ENCODE measurements at places on chromosomes 4 and X.

DNA sequence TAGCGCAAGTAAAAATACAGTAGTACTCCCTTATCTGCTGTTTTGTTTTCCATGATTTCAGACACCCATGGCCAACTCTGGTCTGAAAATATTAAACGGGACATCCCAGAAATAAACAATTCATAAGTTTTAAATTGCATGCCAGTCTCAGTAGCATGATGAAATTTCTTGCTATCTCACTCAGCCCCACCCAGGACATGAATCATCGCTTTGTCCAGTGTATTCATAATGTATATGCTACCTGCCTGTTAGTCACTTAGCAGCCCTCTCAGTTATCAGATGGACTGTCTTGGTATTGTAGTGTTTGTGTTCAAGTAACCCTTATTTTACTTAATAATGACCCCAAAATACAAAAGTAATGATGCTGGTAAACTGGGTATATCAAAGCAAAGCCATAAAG is 158.2 kb upstream of the DDIT4L start:
- peak; percentile 71 for DNase-seq

DNA sequence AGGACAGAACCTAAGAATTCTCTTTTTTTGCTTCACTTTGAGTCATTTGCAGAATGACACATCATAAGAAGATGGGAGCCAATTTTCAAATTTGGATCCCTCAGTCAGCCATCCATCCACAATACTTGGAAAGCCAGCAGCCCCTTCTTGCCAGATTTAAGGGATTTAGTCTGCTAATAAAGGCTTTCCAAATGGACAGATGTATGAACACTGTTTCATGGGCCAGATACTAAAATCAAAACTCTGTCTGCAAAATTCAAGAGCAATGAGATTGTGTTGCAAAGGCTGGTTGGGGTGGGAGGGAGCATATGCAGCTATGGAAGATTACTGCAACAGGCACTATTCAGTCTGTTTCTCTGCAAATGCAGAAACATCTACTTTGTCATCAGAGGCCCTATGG is 37.7 kb upstream of the KCNIP4 start:
- DNase-seq: no peak

DNA sequence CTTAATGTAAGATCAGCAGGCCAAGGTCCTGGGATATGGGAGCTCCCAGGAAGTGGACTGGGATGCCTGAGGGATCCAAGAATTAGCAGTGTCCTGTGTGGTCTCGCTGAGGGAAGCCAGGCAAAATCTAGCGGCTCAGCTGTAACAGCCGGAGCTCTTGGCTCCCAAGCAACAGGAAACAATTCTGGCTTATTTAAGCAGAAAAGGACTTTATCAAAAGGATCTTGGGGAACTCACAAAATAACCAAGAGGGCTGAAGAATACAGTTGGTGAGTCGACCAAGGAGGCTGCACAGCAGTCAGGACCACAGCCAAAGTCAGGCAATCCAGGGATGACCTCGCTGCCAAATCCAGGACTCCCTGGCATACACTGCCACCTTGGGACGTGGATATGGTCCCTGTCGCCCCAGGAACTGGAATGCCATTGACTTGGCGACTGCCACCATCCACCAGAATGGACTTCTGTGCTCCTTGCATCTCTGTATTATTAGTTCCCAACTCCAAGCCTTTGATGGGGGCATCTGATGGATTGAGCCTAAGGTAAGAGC is 165.3 kb upstream of the BCOR start:
- no peak for DNase-seq

GRCh38 chr4:73258436-73258685 is 237 bp downstream of the ANKRD17 start:
- DNase-seq: no peak

DNA sequence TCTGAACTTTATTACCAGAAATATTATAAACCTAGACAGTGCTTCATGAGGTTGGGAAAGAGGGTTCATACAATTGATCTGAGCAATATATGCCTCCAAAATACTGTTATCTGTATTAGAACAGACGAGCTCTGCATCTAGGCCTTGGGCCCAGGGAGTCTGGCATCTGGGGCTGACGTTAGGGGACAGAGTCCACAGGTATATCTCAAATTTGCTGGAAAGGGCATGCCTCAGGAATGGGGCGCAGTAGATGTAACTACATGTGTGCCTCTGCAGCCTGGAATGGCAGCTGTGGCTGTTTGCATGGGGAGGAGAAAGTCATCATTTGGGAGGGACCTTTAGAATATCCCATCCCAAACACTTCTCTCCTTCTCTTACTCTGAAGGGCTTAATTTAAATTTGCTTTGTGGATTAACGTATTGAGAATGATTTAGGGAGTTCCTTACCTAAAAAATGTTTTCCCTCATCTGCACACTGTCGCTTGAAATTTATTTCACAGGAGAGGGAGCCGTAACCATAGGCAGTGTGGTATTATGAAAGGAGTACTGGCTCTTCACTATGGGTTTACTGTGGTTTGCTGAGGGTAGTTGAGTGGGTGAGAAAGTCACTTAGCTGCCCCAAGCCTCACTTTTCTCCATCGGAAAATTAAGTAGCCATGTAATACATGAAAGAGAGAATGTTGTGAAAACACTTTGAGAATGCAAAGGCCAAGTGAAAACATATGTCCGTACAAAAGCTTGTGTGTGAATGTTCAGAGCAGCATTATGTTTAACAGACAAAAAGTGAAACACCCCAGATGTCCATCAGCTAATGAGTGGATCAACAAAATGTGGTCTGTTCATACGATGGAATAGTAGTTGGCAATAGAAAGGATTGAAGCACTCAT is 5.9 kb downstream of the ADD1 start:
- no peak for DNase-seq
